Esophagus squamous epithelium (tissue), 5 donors: ENCODE measurements at places on chromosomes 13 and 19.

- DNase-seq, result no peak
Measured at GRCh38 chr13:113596321-113597200, 12.0 kb downstream of the TFDP1 start.

GRCh38 chr19:18477974-18478373, 40.0 kb upstream of the ISYNA1 start:
- DNase-seq, result no peak

GRCh38 chr13:61880578-61881283, 465.1 kb upstream of the PCDH20 start:
- DNase-seq, result no peak

GRCh38 chr13:44249431-44249836, 124.2 kb upstream of the SERP2 start:
- DNase-seq, result no peak

GRCh38 chr13:40336228-40337221, 329.9 kb downstream of the FOXO1 start:
- DNase-seq, result no peak

DNA sequence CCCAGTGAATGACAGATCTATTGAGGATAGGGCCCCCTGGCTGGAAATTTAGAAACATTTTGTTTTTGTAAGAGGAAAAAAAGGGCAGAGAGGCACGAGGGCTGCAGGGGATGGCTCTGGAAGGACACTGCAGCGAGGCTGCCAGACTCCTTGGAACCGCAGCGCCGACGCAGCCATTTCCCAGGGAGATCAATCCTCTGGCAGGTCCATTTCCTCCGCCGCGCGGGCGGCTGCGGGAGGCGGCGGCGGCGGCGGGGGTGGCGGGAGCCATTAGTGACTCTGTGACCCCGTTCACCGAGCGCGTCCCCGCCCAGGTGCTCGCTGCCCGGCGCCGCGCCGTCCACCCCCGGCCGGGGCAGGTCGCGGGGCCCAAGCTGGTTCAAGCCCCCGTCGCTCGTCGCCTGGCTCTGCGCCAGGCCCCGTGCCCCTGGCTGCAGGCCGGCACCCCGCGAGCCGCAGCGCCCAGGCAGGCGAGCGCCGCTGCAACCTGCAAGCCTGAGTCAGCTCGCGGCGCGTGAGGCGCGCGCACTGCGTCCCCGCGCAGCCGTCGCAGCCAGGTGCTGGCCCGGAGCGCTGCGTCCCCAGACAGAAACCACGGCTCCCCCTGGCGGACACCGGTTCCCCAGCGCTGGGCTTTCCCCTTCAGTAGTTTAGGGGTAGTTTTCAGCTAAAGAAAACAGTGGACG, 192.6 kb downstream of the KATNAL1 start:
- peak; percentile 24 for DNase-seq
